Stomach (tissue), 19 donors: ENCODE measurements at places on chromosomes 6 and 20. TPM values are rescaled to one million over a fixed set of nuclear protein-coding genes. Genes with fewer than 3 reads are reported as not detected.

GRCh38 chr20:58720890-58721289 lies 28.3 kb downstream of the NPEPL1 start:
- no peak for DNase-seq

GRCh38 chr6:72413884-72414283 lies 208.0 kb upstream of the KCNQ5 start:
- peak; percentile 54 for DNase-seq

DNA sequence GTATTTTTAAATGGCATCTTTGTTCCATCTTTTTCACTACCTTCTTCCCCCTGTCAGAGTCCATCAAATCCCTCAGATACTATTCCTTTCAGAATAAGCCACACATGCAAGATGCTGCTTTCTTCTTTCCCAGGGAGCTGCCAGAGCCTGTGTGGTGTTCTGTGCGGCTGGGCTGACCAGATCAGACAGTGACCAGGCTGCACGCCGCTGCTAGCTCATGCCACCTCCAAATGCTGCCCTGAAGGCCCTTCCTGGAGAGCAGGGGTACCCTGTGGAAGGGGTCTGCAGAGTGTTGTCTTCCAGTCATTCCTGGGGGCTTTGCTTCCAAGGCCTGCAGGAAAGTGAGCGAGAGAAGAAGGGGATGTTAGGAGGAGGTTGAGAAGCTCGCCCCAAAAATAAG lies 179.1 kb upstream of the SUPT3H start:
- no peak for DNase-seq

GRCh38 chr6:21128601-21129000 lies 464.9 kb upstream of the SOX4 start:
- no peak for DNase-seq

DNA sequence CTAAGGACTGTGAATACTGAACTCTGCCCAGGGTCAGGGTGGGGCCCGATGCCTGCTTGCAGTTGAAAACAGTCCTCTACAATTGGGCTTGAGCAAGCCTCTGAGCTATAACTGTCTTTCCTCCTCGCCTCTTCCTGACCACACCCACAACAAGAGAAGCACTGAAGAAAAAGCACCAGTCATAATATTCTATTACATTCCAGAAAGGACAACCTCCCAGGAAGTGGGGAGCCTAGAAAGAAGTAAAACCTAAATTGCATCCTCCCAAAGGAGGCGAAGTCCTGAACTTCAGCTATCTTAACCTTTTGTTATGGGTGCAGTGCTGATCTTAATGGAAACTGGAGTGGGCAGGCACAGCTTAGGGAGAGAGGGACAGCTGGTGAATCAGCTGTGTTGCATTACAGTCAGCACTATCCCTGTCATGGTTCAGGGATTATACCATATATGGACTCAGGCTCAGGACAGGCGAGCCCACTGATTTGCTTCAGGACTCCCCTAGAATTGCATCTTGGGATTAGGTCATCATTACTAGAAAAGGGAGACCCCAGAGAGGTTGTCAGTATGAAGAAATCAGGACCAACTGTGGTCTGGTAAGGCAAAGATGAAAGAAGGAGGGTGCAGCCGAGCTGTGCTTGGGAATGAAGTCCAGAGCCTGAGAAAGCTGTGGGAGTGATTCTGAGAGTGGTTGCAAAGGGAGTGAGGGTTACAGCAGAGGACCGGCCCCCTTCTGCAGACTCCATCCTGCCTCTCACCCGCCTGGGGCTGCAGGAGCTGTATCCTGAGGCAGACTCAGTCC lies 18.3 kb upstream of the TRAM2 start:
- peak; percentile 86 for DNase-seq

- DNase-seq, result no peak
Observed at GRCh38 chr6:7628479-7628878, 38.5 kb downstream of the SNRNP48 start.

DNA sequence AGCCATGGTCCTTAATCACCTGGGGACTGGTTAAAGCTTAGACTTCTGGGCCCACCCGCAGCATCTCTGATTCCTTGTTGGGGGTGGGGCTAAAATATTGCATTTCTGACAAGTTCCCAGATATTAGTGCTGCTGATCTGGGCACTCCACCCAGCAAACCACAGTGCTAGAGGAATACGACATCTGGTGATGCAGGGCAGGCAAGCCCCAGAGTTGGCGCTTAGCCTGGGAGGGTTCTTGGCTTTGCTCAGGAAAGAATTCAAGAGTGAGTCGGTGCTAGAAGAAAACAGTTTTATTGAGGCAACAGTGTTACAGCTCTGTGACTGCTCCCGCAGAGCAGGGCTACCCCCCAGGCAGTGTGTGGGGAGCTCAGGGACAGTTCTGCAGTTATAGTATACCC lies 210.7 kb downstream of the TFAP2C start:
- no peak for DNase-seq

DNA sequence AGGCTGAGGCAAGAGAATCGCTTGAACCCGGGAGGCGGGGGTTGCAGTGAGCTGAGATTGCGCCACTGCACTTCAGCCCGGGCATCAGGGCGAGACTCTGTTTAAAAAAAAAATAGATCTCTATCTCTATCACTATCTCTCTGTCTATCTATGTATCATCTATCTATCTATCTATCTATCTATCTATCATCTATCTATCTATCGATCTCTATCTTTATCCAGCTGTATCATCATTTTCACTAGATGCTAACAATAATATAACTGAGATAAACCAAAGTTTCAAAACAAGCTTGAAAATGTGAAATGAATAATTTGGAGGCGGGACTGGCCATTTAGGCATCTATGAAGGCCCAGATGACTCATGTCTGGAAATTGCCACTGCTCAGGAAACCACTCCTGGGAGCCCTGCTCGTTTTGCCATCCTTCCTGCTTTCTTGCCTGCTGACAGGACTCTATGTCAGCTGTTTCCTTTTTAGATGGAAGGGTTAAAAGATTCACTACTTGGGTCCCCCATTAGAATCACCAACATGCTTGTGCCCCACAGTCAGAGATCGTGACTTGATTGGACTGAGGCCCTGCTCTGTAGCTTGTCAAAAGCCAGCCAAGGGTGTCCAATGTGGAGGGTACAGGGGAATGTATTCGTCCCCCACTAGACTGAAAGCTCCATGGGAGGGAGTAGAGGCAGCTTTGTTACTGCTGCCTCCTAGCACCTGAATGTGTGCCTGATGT lies 61.7 kb downstream of the UTRN start:
- no peak for DNase-seq

DNA sequence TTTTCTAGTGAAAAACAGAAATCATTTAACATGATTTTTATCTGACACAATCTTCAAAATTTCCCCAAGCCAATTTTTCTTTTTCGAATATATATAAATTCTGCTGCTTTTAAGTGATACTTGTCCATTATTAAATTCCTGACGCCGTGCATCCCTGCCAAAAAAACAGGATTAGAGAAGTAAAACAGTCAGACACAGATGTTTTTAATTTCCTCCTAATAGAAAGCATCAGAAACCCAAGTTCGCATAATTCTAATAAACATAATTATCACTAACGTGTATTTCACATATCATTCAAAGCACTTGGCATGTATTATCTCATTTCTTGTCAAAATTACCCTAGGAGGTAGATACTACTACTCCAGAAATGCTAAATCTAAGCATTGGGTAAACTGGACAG lies 179.5 kb downstream of the ZFP64 start:
- no peak for DNase-seq

GRCh38 chr6:149634315-149634714 lies 14.2 kb downstream of the KATNA1 start:
- DNase-seq, result no peak

DNA sequence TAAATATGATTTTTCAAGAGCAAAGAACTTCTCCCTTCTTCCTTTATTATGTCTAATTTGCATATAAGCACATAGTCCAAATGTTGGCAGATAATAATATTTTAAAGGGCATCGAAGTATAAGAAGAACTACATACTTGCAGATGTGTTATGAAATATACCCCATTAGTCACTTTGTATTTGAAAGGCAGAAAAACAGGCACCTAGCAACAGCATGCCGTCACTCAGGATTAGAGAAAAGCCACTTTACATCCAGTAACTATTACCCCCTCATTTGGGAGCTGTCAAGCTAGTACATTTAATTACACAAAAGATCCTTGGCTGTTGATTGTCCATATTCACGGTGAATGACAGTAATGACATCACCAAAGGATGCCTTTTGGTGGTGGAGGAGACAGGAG lies 99.3 kb upstream of the ARMC2 start:
- no peak for DNase-seq

DNA sequence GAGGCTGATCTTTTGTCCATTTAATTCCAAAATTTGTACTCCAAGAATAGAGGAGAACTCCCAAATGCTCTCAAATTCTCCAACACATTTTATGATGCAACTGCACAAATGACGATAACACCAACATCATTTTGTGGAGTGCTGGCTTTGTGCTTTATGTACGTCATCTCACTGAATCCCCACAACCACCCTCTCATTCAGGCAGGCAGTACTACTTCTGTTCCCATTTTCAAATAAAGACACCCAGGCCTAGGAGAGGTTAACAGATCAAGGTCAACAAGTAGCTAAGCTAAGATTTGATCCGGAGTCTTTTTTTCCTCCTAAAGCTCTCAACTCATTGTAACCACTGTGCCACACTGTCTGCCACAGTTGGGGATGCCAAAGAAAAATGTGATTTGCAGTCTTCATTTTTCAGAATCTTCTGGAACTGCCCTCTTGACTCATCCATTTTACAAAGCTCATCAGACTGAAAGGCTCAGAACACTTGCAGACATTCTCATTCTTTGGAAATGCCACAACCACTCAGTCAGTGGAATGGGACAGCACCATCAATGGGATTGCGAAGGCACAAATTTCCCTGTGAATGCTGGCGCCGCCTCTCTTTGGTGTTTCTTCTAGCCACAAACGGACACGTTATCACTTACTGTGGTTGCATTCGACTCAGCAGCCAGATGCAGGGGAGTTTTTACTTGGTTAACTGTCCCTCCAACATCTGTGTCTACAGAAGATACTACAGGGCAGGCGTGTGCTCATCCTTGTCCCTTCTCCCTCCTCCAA lies 184.4 kb downstream of the GJA10 start:
- DNase-seq, result no peak

GRCh38 chr20:44658810-44659209 lies 7.3 kb upstream of the ADA start:
- no peak for DNase-seq

DNA sequence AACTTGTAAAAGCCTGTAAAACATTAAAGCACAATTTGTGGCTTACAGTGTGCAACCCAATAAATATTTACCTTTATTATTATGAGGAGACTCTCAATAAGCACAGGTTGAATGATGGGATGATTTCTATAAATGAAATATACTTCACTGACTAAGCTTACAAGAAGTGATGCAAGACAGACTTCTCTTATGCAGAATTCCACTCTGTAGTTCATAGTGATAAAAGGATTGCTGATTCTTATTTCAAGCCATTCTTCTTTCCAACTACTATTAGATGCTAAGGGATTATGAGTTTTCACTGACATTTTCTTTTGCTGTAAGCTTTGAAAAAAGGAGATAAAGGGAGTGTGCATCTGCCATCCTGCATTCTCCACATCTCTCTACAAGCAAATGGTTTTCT lies 149.0 kb upstream of the ARG1 start:
- no peak for DNase-seq

DNA sequence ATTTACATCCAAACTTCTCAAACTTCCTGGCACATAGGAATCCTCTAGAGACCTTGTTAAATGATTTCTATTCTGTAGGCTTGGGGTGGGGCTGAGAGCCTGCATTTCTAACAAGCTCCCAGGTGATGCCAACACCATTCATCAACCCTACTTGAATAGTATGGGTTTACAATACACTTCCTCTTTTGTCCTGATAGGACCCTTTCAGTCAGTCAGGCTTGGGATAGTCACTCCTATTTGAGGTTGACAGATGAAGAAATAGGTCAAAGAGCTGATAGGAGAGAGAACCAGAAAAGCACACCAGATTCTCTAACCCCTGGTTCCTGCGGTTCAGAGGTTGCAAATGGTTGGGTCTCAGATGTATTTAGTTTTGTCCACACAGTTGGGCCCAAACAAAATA lies 273.4 kb downstream of the TSHZ2 start:
- no peak for DNase-seq

GRCh38 chr20:60049601-60050000 lies 91.4 kb downstream of the CDH26 start:
- no peak for DNase-seq

- no peak for DNase-seq
Observed at GRCh38 chr6:112827793-112828192, 480.7 kb downstream of the RFPL4B start.

- no peak for DNase-seq
Observed at GRCh38 chr6:112557435-112557834, 210.3 kb downstream of the RFPL4B start.

- DNase-seq, result no peak
Observed at GRCh38 chr6:163183806-163184205, 230.7 kb upstream of the QKI start.

- peak; percentile 67 for DNase-seq
Observed at GRCh38 chr6:157089258-157089657, 234.1 kb downstream of the TMEM242 start.

DNA sequence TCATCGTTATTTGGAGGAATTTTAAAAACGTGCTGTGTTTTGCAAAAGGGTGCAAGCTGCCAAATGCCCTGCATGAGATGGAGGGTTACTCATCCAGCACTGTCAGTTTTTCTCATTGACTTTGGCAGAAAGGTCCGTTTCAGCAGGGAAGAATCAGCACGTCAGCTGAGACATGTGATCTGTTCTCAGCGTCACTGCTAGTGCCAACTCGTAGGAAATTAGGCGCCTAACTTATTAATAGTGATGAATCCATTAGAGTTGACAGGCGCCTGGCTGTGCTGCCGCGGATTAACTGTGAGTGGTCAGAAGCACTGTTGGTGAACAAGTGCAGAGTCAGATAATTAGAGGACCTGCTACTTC lies 175.5 kb upstream of the FOXQ1 start:
- no peak for DNase-seq

- peak; percentile 69 for DNase-seq
Observed at GRCh38 chr6:73285674-73286283, 22.8 kb upstream of the KHDC1 start.

- DNase-seq, result no peak
Observed at GRCh38 chr20:50694379-50695134, 3.2 kb upstream of the RIPOR3 start.

SLC22A7 gene
- not detected for total RNA-seq

CD93 gene
- 63.5 TPM for total RNA-seq

SLX4IP gene
- total RNA-seq, result 3.0 TPM

DZANK1 gene
- total RNA-seq, result not detected

GNMT gene
- 21.3 TPM for total RNA-seq

LST1 gene
- total RNA-seq, result not detected

ID4 gene
- 5.3 TPM for total RNA-seq

ZNF391 gene
- under 0.01 TPM for total RNA-seq

CCM2L gene
- 0.72 TPM for total RNA-seq

VSX1 gene
- total RNA-seq, result not detected

ISM1 gene
- not detected for total RNA-seq

PKIB gene
- 7.6 TPM for total RNA-seq

AVP gene
- total RNA-seq, result not detected

PCMT1 gene
- total RNA-seq, result 109 TPM

CRISP2 gene
- not detected for total RNA-seq

CD109 gene
- total RNA-seq, result 0.89 TPM
